Stimulated activated CD8-positive, alpha-beta memory T cell treated with anti-CD3 and anti-CD28 coated beads, Interleukin-7, amount 100 ng/mL, for 1 hour (primary cell): ENCODE measurements at places on chromosomes 3 and 15.

- no peak for DNase-seq
Observed at GRCh38 chr3:9107738-9108137, 141.7 kb downstream of the SRGAP3 start.

GRCh38 chr3:151766454-151766853 is 32.7 kb downstream of the AADACL2 start:
- DNase-seq, result no peak

DNA sequence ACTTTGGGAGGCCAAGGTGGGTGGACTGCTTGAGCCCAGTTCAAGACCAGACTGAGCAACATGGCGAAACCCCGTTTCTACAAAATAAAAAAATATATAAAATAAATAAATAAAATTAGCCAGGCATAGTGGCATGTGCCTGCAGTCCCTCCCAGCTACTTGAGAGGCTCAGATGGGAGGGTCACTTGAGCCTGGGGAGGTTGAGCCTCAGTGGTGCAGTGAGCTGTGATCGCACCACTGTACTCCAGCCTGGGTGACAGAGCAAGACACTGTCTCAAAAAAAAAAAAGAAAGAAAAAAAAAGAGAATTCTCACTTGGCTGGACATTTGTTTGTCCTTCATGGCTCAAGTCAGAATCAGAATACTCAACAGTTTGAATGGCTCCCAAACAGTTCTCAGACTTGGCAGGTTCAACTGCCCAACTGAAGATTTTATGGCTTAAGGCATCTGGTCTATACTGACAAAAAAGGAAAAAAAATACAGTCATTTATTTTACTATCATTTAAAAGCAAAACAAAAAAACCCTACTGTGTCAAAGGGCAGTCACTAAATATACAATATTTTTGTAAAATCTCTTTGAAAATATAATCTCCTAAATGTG is 106.6 kb downstream of the FBXL22 start:
- DNase-seq, result no peak

- no peak for DNase-seq
Observed at GRCh38 chr3:89504432-89504831, 397.0 kb downstream of the EPHA3 start.

DNA sequence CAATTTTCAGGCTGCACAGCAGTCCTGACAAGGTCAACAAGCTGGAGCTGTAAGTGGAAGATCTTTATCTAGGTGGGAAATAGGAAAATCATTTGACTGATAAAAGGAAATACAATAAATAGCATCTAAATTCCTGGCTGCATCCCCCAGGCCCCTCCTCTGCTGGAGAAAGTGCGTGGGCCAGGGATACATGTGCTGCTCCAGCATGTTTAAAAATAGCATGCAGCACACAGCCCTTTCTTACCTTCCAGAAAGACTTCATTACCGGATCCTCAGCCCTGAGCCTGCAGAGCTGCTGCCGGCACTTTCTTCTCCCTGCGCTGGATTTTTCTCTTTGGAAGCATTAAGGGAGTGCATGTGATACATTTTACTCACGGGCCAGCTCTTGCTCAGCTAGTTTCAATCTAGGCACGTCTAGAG is 77.3 kb downstream of the HMG20A start:
- no peak for DNase-seq

DNA sequence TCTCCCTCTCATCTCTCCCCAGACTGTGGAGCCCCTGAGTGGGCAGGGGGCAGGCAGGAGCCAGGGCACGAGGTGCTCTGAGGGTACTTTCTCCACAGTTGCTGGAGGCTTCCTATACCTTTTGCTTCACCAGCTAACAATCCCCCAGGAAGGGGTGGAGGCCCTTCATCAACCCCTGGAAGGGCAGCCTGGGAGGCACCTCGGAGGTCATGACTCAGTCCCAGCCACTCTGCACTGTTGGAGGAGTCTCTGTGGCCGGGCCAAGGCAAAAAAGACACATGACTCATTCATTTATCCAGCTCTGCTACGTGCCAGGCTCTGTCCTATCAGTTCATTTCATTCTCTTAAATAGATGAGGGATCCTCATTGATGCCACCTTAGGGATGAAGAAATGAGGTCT is 15.6 kb upstream of the KY start:
- DNase-seq, result no peak

DNA sequence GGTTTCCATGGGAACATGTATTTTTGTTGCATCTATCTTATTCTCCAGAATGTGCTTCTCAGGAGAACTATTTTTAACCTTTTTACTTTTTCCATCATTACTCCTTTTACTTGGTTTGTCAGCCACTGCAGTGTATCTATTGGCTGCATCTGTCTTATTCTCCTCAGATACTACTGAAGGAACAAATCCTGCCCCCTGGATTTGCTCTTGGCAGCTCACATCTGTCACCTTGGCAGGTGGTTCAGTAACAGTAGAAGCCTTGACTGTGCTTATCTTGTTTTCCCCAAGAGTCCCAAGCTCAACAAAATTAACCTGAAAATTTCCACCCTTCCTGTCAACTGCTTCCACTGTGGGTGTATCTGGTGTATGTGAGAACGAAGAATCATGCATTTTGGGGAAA is 106.0 kb downstream of the MAP4 start:
- no peak for DNase-seq

GRCh38 chr3:133944641-133945380 is 49.1 kb upstream of the RAB6B start:
- no peak for DNase-seq
